ENCODE measurements at places on chromosomes 16 and 17. TPM values are rescaled to one million over a fixed set of nuclear protein-coding genes. Genes with fewer than 3 reads are reported as not detected.

NPIPB2 gene
- total RNA-seq: 7.3 TPM

CIBAR2 gene
- total RNA-seq: not detected

CMIP gene
- 24.9 TPM for total RNA-seq

DRC3 gene
- total RNA-seq: 1.2 TPM

TLK2 gene
- total RNA-seq: 55.7 TPM

RPTOR gene
- total RNA-seq: 48.7 TPM

USP43 gene
- total RNA-seq: not detected

DPEP1 gene
- not detected for total RNA-seq

SLC4A1 gene
- total RNA-seq: not detected

WNK4 gene
- 0.79 TPM for total RNA-seq

BRICD5 gene
- 2.2 TPM for total RNA-seq

FAM234A gene
- total RNA-seq: 171 TPM
